ENCODE measurements at places on chromosomes 3 and 15.
A peak's percentile ranks its signal among the peaks of the same experiment; 100 is the strongest.

- DNase-seq = no peak
Observed at GRCh38 chr15:65639509-65639908, 17.8 kb downstream of the SLC24A1 start.

DNA sequence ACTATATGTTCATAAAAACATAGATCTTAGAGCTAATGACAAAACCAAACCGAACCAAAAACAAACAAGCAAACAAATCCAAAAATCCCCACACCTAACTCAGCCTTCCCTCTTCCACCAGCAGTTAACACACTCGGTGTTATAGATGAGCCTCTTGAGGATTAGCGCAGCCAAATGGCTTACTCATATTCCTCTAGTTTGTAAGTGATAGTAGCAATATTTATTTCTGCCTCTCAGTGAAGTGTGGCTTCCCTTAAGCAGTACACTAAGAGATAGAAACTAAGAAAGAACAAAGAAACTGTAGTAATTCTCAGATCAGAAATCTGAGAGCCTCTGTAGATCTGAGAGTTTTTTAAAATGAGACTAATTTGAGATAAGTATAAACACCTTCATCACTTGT, 2.4 kb upstream of the NCEH1 start:
- no peak for DNase-seq

DNA sequence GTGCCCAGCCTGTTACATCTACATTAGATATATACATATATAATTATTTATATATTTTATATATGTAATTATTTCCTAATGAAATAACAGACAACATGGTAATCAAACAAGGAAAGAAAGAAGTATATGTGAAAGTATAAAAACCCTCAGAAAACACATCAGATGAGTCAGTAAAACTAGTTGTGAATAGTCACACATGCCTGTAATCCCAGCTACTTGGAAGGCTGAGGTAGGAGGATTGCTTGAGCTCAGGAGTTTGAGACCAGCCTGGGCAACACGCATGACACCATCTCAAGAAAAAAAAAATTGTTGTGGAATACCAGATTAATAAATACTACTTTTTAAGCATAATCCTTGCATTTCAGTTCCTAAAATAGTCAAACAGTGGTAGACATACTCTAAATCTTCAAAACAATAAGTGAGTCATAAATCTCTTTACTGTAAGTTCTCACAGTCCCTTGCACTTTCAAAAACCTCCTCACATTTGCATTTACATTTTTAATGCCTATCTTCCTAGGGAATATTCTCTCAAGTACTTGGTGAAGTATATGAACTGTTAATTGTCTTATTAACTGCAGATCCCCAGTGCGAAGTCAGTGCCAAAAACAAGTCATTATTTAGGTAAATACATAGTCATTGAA, 106.5 kb downstream of the MYO9A start:
- DNase-seq = no peak

GRCh38 chr3:52146811-52147210, 7.4 kb downstream of the POC1A start:
- DNase-seq = no peak

- DNase-seq = no peak
Observed at GRCh38 chr3:108017587-108017986, 73.2 kb downstream of the CD47 start.

- peak; percentile 64 for DNase-seq
Observed at GRCh38 chr3:170584585-170585007, 1.3 kb downstream of the SLC7A14 start.

- no peak for DNase-seq
Observed at GRCh38 chr3:44000586-44000985, 241.1 kb upstream of the TOPAZ1 start.

DNA sequence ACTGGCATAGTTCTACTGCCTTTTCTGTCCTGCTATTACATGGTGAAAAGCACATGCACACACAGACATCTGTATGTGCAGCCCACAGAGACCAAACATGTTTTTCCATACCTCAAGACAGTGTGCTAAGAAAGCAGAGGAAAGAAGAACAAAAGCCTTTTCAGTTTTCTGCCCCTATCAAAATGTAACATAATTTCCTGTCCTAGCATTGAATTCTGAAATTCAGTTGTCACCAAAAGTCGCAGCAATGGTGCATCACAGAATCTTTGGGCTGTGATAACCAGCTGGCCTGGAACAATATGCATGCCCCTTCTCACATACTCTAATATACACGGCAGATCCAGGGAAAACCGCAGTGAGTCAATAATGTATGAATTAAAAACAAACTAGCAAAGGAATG, 153.8 kb upstream of the RAP2B start:
- DNase-seq = no peak

- no peak for DNase-seq
Observed at GRCh38 chr3:156729460-156730179, 55.2 kb downstream of the TIPARP start.

GRCh38 chr3:142418926-142419592, 28.8 kb downstream of the XRN1 start:
- DNase-seq = no peak

- no peak for DNase-seq
Observed at GRCh38 chr3:172415323-172415722, 32.9 kb downstream of the GHSR start.

DNA sequence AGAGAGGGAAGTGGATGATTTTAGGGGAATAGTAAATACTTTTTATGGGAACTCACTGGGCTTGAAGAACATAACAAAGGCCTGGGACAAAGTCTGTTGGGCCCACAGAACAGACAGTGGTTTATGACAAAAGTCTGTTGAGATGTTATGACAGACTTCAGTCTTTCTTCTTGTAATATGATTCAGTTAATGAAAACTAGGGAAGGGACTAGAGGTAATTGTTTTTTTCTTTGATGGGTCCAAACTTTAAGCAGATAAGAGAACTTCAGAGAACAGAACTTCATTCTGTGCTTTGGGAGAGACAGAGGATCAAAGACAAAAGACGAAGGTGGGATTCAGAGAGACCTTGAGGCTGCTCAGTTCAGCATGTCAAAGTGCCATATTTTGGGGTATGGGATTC, 9.3 kb downstream of the CRYBG3 start:
- no peak for DNase-seq

DNA sequence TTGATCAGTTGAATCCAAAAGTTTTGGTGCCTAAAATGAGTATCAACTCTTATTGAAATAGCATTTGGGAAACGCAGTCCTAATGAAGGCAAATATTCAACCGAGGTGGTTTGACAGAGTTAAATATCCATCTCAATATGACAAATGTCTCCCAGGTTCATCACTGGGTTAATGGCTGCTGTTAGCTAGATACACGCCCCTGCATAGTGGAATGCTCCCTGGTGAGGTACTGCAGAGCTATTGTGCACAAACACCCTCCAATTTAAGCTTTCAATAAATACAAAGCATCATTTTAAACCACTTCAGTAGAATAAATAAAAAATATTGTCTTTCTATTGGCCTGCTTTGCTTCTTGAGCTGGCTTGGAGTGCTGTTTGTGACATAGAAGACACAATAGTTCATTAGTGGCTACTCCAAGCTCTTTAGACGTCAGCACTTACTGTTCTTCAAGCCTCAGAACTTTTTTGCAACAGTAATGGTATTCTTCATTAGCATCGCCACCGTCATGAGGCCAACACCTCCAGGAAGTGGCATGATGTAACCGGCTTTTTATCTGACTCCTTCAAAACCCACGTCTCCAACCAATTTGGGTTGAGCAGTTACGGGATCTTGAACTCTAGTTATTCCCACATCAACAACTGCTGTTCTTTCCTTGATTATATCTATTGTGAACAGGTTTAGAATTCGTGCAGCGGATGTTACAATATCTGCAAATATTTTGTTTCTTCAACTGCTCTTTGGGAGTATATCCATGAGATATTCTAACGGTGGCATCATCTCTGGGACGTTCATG, 1159.6 kb upstream of the EPHA6 start:
- DNase-seq = no peak

All from ureter (tissue), 1 donor.